Activated B cell treated with CpG ODN at 0.5 μM for 24 hours (primary cell): ENCODE measurements at places on chromosomes 16 and 17.

DNA sequence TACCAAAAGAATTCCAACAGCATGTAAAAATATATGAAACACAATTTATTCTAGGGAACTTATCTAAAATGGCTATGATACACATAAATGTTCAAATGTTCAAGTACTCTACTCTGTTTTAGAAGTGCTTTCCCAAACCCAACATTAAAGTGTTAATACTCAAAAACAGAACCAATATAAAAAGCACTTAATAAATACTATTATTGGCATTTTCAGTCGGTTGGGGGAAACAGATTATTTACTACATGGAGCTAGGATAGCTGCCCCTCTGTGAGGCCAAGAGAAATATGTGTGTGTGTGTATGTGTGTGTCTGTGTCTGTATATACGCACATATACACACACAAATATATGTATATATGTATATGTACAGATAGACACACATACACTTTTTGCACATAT lies 32.1 kb upstream of the BRIP1 start:
- DNase-seq: no peak

DNA sequence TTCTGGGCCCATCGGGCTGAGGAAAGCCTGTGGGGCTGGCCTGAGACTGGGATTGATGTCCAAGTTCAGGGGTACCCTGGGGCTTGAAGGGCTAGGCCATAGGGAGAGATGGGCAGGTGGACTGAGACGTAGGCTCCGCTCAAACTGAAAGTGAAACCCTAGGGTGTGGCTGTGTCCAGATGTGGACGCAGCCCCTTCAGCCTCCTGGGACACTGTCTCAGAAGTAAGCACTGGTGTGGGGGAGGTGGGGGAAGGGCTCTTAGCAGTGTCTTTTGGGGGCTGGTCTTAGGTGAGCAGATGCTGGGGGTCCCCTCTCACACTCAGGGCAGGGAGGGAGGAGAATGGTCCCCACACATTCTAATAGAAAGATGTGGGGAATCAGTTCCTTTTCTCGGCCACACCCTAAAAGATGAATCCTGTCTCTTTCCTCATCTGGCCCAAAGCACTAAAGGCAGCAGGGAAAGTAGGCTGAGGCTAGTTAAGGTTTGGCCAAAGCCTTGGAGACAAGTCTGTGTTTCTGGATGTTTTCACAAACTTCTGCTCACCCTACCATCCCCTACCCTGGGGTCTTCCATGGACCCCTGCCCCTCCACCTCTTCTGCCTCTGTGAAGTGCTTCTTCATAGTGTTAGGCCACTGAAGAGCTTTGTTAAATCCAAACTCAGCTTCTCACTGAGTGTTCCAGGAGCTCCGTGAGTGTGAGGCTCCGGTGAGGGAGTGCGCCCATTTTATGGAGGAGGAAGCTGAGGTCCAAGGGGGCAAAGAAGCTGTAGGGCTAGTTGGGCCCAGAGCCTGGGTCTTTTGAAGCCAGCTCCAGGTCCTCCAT lies 5.6 kb downstream of the FMNL1 start:
- peak; percentile 55 for DNase-seq

DNA sequence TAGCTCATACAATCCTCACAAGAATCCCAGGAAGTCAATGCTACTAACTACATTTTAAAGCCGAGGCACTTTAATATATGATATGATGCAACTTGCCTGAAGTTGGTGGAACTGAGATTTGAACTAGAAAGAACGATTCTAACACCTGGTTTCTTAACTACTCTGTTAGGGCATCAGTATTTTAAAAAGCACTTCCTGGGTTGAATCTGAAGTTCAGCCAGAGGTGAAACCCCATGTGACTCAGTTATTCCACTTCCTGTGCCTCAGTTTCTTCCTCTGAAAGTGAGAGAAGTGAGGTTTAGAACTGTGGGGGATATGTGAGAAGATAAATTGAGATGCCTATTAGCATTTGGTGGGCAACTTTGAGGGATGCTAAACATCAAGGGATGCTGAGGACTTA lies 129.4 kb upstream of the ANKFN1 start:
- no peak for DNase-seq

GRCh38 chr17:8744086-8744785 lies 400 bp downstream of the CCDC42 start:
- DNase-seq: no peak

DNA sequence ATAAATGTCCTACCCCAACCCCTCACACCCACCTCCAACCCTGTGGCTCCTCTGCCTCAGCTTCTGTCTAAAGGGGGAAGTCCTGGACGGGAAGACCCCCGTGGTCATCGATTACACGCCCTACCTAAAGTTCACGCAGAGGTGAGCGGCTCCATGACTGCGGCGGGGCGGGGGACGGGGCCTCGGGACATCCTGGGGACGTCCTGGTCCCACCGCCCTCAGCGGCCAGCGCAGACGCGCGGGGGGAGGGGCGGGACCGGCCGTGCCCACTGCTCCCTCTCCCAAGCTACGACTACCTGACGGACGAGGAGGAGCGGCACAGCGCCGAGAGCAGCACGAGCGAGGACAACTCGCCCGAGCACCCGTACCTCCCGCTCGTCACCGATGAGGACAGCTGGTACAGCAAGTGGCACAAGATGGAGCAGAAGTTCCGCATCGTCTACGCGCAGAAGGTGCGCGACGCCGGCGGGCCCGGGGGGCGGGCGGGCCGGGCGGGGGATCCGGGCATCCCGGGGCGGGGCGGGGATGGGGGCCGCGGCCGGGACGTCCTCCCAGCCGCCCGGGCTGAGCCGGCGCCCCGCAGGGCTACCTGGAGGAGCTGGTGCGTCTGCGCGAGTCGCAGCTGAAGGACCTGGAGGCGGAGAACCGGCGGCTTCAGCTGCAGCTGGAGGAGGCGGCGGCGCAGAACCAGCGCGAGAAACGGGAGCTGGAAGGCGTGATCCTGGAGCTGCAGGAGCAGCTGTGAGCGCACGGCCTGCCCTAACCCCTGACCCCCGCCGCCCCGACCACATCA lies 6.7 kb downstream of the RUNDC3A start:
- DNase-seq: no peak

DNA sequence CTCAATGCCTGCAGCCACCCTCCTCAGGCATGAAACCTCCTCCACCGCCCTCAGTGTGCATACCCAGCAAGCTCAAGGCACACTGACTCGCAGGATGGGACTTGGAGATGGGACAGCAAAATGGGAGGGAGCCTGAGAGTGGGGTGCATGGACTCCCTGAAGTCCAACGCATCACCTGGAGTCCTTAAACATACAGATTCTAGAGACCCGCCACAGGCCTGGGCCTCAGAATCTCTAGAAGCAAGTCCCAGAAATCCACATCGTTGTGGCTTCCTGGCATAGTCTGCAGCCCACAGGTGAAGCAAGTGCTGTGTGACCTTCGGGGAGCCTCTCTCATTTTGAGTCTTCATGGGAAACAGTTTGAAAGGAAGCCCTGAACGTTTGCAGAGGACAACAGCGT lies 3.6 kb upstream of the TBX21 start:
- no peak for DNase-seq

DNA sequence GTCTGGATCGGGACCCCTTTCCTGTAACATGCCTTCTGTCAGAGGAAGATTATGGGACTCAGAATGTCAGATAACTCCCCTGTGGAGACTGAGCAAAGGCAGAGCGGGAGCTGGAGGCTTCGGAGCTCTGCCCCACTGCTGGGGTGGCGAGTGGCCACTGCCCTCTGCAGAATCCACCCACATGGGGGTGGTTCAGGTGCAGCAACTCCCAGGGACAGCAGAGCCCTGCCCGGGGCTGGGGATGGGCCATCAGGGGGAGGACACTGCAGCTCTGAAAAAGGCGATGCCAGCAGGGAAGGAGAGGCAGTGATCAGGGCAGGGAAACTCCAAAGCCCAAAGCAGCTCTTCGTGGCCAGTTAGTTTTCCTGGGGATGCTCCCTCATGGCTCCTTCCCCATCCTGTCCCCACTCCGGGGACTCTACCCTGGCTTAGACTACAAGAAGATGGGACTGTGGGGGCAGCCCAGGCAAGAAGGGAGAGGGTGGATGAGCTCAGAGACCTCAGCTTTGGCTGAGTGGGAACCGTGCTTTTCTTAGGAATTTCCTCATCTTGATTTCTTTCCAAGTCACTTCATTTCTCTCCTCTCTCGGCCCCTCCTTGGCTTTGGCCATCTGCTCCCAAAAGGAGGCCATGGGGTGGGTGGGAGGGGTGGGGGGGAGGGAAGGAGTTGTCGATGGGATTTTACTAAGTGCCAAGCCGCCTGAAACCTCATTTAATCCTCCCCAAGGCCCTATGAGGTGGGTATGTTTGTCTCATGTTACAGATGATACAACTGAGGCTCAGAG lies 4.0 kb downstream of the CA4 start:
- DNase-seq: no peak

DNA sequence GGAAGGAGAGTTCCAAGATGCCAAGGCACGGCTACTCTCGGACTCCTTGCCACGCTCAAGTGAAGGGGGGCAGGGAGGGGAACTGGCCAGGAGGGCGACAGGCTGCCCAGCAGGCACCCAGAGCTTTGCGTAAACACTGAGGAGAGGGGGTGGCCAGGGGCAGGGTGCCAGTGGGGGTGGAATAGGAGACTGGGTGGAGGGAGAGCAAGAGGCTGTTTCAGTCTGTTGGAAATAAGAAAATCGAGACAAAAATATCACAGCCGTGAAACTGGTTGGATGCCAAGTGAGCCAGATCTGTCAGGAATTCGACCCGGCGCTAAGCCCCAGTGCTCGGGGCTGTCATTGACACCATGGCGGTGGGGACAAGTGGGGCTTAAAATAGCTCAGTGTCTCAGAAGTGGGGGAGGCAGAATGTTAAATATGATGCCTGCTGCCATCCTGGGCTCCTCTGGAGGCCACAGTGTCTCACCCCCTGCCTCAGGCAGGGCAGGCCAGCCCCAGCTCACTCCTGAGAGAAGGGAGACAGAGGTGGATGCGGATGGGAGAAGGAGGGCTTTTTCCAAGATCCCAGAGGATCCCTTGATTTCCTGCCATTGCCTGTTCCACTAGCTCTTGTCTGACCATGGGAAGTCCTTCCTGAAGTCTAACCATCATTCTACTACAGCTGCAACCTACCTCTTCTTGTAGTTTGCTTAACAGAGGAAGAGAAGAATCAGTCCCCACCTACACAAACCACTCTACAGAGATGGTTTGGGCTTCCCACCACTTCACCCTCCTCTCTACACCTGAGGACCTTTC lies 9.5 kb downstream of the PNMT start:
- no peak for DNase-seq

- DNase-seq: no peak
These were observed 151.7 kb downstream of the RBFOX3 start for GRCh38 chr17:79459003-79459655.

DNA sequence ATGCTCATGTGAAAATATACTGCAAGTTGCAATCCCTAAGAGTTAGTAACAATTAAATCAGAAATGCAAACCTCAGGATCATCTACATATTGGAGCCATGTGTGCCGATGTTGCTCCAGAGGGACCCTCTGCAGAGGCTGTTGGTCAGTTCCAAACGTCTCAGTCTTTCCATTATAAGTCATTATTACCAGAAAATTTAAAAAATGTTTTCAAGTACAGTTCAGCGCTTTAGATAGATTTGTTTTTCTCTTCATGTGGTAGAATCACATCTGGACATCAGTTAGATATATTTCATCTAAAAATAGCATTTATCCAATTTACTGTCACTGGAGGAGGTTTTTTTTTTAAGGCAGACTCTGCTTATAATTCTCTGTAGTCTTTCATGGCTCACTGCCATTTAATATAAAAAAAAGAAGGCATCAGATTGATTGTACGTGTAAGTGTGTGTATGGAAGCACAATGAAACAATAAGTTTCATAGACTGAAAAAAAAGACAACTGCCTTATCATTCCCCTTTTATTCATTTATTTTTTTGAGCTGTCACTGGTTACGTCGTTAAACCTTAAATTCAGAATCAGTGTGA lies 46.1 kb upstream of the MARCHF10 start:
- DNase-seq: no peak

- DNase-seq: no peak
These were observed 266.6 kb upstream of the EEF2KMT start for GRCh38 chr16:5364186-5364585.

GRCh38 chr16:19822533-19822932 lies 62.1 kb downstream of the GPRC5B start:
- DNase-seq: no peak

DNA sequence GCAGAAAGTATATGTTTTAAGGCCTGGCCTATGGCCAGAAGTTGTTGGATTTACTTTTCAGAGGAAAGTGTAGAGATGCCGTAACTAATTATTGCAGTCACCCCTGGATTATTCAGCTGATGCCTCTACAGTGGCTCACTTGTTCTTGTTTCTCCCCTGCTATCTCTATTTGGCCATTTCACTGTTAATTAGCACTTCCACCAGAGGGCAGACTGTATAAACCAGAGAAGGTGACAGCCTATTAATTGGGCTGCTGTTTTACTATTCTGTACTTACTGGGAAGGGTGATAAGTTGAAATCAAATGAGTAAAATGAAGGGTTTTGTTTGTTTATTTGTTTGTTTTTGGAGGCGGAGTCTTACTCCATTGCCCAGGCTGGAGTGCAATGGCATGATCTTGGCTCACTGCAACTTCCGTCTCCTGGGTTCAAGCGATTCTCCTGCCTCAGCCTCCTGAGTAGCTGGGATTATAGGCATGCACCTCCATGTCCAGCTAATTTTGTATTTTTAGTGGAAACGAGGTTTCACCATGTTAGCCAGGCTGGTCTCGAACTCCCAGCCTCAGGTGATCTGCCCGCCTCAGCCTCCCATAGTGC lies 66.0 kb downstream of the CDK12 start:
- DNase-seq: no peak

DNA sequence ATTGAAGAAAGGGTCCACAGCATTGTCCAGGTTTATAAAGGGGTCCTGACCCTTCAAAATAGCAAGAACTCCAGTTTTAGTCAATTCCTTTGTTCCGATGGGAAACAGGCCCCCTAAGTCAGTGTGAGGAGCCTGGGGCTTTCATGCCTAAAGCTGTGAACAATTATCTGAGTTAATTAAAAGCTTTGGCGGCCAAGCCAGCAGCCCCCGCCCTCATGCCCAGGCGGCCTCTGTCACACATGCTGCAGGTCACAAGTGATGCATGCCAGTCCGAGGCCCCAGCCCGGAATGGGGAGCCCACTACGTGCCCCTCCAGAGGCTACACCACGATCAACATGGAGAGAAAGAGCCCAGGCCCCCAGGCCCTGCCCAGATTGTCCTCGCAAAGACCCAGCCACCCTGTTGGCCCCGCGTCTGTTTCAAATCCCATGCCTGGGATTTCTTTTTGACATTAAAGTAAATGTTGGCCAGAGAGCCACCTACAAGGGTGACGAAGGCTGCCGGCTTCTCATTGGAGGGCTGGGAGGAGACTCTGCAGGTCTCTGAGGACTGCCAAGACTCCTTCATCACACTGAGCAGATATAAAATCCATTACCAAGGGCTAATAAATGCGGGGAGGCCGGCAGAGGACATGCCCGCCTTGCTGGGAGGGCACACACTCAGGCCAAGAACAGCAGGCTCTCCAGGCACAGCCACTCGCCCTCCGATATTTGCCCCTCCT lies 14.5 kb upstream of the PITPNM3 start:
- no peak for DNase-seq

- no peak for DNase-seq
These were observed 67.1 kb upstream of the METRNL start for GRCh38 chr17:83012200-83012785.

GRCh38 chr16:84672276-84673202 lies 24.2 kb downstream of the KLHL36 start:
- DNase-seq: peak; percentile 75
